ENCODE measurements at places on chromosomes 6 and 20. TPM values are rescaled to one million over a fixed set of nuclear protein-coding genes. Genes with fewer than 3 reads are reported as not detected.

DNA sequence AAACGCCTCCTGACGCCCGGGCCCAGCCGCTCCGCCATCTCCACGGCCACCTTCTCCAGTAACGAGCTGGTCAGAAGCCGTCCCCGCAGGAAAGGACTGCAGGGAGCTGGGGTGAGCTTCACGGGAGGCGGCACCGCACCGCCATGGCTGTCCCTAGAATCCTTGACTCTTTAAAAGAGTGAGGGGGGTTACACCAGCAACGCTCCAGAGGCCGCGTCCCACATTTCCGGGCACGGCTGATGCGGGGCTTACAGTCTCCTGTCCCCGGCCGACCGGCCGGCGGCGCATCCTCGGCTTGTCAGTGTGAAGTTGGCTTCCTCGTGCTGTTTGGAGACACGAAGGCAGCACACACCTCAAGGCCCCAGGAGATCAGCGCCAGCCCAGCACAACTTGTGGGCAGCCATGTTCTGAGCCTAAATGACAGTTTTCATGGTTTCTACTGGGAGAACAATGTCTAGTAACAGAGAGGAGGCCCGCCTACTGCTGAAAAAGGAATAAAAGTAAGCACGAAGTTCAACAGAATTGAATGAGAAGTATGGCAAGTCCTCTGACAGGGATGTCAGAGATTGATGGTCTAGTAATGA, 30.4 kb downstream of the SLC2A4RG start:
- no peak for DNase-seq

DNA sequence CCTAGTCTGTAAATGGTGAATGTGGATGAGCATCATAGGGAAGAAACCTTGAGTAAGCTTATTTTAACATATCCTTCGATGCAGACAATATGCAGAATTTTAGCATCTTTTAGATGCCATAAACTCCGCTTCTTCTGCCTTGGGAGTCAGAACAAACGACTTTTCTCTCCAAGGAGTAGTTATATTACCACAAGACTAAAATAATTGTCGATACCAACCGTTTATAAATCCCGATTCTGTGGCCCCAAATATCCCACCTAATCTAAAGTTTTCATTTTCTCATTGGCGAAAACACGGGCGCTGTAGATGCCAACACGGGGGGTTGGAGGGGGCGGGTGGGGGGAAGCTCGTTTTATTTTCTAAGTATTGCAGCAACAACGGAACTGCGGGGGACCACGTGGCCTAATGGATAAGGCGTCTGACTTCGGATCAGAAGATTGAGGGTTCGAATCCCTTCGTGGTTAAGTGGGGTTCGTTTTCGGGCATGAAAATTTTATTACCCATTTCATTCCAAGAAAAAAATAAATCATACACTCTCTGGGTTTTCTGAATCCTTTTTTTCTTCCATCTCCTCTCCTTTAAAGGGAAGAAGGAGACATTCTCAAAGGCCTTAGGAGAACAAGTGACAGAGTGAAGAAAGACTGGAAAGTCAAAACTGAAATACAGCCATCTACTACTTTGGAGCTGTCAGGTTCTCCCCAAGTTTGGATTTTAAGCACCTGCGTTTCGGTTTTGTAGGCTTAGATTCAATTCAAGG, 65.5 kb upstream of the BTN3A2 start:
- no peak for DNase-seq

DNA sequence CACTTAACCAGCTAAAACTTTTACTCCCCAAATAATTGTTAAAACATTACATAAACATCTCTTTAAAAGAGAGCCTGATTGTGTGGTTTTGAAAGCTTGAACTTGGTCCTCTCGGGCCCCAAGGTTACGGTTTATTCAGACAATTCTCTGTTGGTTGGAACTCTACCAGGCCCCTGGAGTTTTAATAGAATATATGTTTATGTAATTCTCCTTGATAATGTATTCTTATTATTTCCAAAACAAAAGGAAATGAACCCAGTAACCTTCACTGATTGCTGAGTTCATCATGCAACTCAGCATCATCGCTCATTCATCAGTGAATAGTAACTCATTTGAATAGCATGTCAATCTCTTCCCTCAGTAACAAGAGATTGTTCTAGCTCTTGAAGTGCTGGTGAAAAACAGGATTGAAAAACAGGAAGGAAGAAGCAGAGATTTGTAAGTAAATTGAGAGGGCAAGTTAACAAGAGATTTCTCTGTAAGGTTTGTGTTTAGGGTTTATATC, 464.5 kb upstream of the MARCKS start:
- DNase-seq = no peak

Gene WFDC12
- not detected for polyA plus RNA-seq

- no peak for DNase-seq
Observed at GRCh38 chr6:79648328-79648727, 17.2 kb downstream of the SH3BGRL2 start.

Gene KIFC1
- 46.5 TPM for polyA plus RNA-seq

GRCh38 chr6:87431263-87431662, 23.5 kb downstream of the CFAP206 start:
- DNase-seq = no peak

Gene LRRC1
- polyA plus RNA-seq = 33.3 TPM

Gene TREM2
- polyA plus RNA-seq = 0.15 TPM

GRCh38 chr6:133767357-133767970, 121.4 kb upstream of the TCF21 start:
- no peak for DNase-seq

Gene HLA-DRA
- 54.9 TPM for polyA plus RNA-seq

GRCh38 chr20:56373942-56374341, 15.2 kb downstream of the FAM210B start:
- no peak for DNase-seq

Gene C4B
- 22.1 TPM for polyA plus RNA-seq

DNA sequence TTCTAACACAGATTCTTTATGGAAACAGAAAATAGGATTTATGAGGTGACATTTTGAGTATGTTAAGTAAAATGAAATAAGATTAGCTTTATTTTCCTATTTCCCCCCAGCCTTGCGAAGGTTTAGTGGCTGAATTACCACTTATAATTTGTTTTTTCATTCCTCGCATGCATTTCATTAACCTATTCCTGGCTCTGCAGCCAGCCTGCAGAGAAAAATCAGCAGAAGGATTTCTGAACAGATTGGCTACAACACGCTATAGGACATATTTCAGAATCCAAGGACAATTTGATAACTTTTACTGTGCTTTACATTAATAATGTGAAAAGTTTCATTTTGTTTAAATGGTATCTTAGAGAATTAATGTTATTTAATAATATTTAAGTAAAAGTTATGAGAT, 162.4 kb upstream of the MMS22L start:
- DNase-seq = no peak

Gene DUSP22
- 21.5 TPM for polyA plus RNA-seq

Gene GLP1R
- polyA plus RNA-seq = 0.62 TPM

DNA sequence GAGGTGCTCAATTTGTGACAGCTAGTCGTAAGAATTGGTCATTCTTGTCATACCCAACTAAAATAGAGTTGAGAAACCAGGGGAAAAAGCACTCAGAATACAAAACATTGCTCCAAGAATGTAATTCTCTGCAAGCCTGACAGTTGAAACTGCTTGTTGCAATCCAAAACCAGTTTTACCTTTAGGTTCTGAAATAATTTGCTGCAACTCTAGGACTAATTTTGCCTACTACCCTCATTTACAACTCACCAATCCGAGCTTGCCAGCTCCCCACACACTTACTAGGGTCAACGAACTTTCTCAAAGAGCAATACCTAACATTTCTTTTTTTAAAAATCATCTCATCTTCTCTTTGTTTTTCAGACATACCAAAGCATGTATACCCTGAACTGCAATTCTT, 29.7 kb downstream of the LIN28B start:
- DNase-seq = no peak

Gene MLN
- 2.2 TPM for polyA plus RNA-seq

DNA sequence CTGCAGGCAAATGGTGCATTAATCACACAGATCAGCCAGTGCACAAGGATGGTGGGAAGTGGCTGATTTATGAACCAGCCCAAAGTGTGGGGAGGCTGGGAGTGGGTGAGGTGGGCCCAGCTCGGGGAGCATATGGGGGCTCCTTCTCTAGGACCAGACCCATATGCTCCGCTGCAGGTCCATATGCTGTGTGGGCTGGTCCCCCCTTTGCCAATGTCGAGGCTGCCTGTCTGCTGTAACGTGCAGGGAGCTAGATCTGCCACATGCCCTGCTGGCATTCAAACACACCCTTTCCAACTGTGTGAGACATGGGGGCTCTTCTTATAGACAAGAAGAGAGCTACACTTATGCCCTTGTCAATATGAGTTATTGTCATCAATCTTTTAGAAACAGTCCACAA, 566.3 kb downstream of the DHX35 start:
- no peak for DNase-seq

GRCh38 chr6:10585209-10585845, 64.2 kb downstream of the GCNT2 start:
- no peak for DNase-seq

GRCh38 chr6:159193923-159194322, 24.7 kb downstream of the FNDC1 start:
- DNase-seq = no peak

GRCh38 chr6:41638002-41638934, at the start of gene MDFI:
MDFI (plus strand) TSS chr6:41638468; CDS start chr6:41638750, 282 bp downstream.
- no peak for DNase-seq

- no peak for DNase-seq
Observed at GRCh38 chr20:49585585-49586245, 17.8 kb upstream of the PTGIS start.

Gene TTI1
- polyA plus RNA-seq = 30.4 TPM

Gene TREM1
- 0.38 TPM for polyA plus RNA-seq

Gene RBPJL
- not detected for polyA plus RNA-seq

- no peak for DNase-seq
Observed at GRCh38 chr6:43226192-43226851, 3.0 kb downstream of the DNPH1 start.

Gene MANEA
- 29.1 TPM for polyA plus RNA-seq
